ENCODE measurements at places on chromosomes 7 and 10. TPM values are rescaled to one million over a fixed set of nuclear protein-coding genes. Genes with fewer than 3 reads are reported as not detected.

Gene C10orf105
- not detected for total RNA-seq

Gene CDK1
- 0.64 TPM for total RNA-seq

Gene RFC2
- 12.4 TPM for total RNA-seq

Gene EN2
- not detected for total RNA-seq

Gene GDF10
- total RNA-seq, result not detected

Gene SVOPL
- total RNA-seq, result under 0.01 TPM

Gene ANKRD7
- total RNA-seq, result 0.26 TPM

Gene TEX47
- not detected for total RNA-seq

Gene PROSER2
- 27.8 TPM for total RNA-seq

GRCh38 chr10:101062232-101063049 is 652 bp downstream of the KAZALD1 start:
- no peak for DNase-seq

DNA sequence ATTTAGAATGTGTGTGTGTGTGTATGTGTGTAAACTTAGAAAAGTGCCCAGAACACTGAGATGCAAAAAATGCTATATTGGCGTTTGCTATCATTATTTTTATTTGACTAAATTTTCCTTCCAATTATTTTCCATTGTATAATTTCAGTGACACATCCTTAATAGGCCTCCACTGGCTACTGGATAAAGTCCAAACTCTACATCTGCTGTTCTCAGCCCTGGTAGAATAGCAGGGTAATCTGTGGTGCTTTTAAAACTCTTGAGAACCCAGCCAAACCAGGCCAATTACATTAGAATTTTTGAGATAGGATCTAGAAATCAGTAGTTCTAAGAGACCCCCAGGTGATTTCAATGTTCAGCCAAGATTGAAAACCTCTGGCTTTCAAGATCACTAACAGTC is 66.4 kb downstream of the ZNF503 start:
- no peak for DNase-seq

DNA sequence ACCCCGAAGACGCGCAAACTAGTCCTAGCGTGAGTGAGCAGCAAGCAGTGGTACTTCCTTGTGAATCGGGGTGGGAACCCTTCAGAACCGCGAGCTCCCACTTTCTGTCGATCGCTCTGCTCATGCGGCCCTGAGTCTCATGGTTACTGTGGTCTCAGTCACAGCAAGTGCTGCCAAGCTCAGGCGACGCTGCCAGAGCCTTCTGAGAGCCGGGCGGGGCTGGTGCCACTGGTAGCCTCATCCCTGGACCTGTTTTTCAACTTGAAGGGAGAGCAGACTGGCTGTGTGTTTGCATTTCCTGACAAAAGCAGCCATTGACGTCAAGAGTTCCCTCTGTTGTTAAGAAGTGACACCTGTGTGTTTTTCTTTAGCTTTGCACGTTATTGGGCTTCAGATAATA is 32.9 kb upstream of the BHLHA15 start:
- DNase-seq, result peak; percentile 22

GRCh38 chr10:120969219-120969645 is 118.1 kb downstream of the WDR11 start:
- DNase-seq, result peak; percentile 77

DNA sequence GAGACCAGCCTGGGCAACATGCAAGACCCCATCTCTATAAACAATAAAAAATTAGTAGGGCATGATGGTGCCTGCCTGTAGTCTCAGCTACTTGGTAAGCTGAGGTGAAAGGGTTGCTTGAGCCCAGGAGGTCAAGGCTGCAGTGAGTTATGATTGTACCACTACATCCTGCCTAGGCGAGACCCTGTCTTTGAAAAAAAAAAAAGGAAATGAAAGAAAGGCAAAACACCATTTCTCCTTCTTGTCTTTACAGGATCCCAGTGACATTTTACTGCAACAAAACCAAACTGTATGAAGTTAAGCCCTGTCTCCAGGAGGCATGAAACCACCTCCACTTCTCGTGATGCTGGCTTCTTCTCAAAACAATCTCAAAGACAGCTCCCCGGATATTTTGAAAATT is 29.9 kb upstream of the PBLD start:
- DNase-seq, result no peak

GRCh38 chr10:7070950-7071349 is 339.9 kb downstream of the SFMBT2 start:
- no peak for DNase-seq

DNA sequence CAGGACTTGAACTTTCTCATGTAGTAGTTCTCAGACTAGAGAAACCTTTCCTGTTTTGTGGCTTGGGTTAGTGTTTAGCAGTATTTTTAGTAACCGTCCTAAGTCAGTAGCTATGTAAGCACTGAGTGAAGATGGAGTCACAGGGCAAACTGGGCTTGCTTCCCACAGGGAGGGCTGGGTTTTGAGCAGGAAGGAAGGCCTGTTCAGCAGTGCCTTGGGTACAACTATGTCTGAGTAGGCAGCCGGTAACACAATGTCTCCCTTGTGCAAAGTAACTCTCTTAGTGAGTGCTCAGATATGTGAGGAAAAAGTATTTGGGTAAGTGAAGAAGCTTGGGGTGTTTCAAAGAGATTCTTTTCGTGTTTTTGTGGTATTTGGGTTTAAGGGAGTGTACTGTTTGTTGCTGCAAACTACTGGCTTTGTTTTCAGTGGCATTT is 96.4 kb downstream of the CCSER2 start:
- peak; percentile 94 for DNase-seq

DNA sequence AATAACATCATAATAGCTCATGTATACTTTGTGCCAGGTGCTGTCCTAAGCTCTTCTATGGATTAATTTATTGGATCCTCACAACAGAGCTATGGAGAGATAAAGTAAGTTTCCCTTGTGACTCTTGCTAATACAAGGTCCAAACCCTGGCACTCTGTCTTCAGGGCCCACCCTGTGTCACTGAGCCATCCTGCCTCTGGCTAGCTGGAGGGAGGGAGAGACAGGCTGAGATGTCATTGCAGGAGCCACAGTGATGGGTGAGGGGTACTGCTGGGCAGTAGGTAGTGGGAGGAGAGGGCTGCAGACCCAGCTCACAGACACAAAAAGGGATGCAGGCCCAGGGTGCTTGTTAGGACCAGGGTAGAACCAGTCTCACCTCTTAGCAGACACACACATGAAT is 16.9 kb downstream of the GCK start:
- DNase-seq, result no peak

- no peak for DNase-seq
These were observed 224.4 kb downstream of the NEBL start for GRCh38 chr10:20672741-20673140.

- peak; percentile 51 for DNase-seq
These were observed 2.6 kb upstream of the ZNF503 start for GRCh38 chr10:75403939-75404814.

- DNase-seq, result peak; percentile 82
These were observed 50.5 kb downstream of the PRF1 start for GRCh38 chr10:70551971-70552422.

DNA sequence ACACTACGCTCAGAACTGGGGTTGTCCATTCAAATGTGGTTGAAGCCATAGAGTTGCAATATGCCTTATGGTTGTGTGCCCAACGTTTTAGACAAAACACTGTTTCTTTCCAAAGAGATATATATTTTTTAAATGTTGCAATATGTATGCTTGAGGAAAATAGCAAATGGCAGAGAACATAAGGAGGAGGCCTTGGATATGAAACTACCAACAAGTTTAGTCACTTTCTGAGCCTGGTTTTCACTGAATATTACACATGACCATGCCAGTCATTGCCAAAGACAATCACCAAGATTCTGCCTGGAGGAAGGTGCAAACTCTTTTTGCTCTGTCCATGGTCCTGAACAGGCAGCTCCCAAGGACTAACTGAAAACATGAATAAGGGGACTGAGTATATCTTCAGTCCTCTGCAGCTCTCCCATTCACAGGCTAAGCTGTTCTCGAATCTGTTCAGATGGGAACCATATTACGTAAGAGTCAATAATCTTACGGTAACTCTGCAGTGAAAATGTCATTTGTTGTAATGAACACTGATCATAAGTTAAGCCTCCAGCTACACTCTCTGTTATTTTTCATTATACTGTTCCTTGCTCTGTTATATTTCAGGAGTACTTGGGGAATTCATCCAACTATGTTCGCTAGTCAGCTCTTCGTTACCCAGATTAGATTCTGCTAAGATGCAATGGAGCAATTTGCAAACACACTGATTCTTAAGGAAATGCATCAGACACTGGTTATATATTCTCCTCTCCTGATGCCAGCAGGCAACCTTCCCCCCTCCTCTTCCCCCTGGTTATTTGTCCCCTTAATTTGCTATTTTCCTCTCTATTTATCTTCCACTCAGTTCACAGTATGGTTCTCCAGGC is 90.7 kb upstream of the C1QL3 start:
- DNase-seq, result peak; percentile 35

Measured in bronchial epithelial cell (primary cell).